IMR-90 (cell line): ENCODE measurements at places on chromosomes 7 and 10.

DNA sequence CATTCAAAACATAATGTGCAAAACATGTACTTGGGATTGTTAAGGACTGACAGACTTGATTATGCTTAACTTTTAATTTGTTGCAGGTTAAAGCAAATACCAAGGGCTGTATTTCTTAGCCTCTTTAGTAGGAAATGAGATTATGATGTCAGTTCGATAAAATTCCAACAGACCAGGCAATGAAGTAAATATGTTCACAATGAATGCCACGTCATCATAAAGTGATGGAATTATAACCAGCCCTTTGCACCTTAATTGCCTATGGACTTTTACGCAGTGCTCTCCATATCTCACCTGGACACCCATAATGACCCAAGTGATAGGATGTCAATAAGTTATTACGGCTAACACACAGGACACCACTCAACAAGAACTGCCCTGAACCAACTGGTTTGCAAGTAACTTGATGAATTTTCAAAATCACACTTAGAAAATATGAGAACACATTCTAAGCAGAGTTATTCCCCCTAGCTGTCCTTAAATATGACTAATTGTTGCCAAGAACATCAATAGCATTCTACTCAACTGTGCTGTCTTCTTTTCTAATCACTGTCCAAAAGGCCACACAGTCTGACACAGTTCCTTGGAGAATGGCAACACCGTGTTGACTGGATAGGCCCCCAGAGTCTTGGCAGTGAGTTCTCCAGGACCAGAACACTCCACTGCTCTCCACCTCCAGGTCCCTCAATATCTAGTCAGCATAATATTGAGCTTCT lies 115.0 kb downstream of the CHCHD3 start:
- no peak overlapping the region for H3K27ac ChIP-seq
- H3K4me1 ChIP-seq: no peaks in the 10 kb centered on the region
- H3K27me3 ChIP-seq: no peaks in the 10 kb centered on the region
- DNase-seq: peak; percentile 13
- H3K4me3 ChIP-seq: no peak overlapping the region
- no peaks in the 10 kb centered on the region for H3K36me3 ChIP-seq

- no peak overlapping the region for H3K27ac ChIP-seq
- H3K4me1 ChIP-seq: peaks cover 6% of the 10 kb centered on the region
- no peaks in the 10 kb centered on the region for H3K27me3 ChIP-seq
- DNase-seq: no peak
- no peak overlapping the region for H3K4me3 ChIP-seq
- H3K36me3 ChIP-seq: no peaks in the 10 kb centered on the region
Observed at GRCh38 chr7:46202379-46202778, 281.3 kb upstream of the IGFBP3 start.

GRCh38 chr7:37448011-37448635 lies 541 bp downstream of the ELMO1 start:
- H3K27ac ChIP-seq: no peak overlapping the region
- H3K4me3 ChIP-seq: no peak overlapping the region; the same call in 1 of the 2 replicates
- H3K4me1 ChIP-seq: no peaks in the 10 kb centered on the region
- peaks cover 4% of the 10 kb centered on the region; the same call in 1 of the 2 replicates for H3K27me3 ChIP-seq
- DNase-seq: no peak
- no peaks in the 10 kb centered on the region for H3K36me3 ChIP-seq

- no peaks in the 10 kb centered on the region for H3K4me1 ChIP-seq
- no peak for DNase-seq
- H3K4me3 ChIP-seq: no peak overlapping the region
- no peak overlapping the region for H3K27ac ChIP-seq
- H3K27me3 ChIP-seq: no peaks in the 10 kb centered on the region
- no peaks in the 10 kb centered on the region for H3K36me3 ChIP-seq
Observed at GRCh38 chr10:123471811-123472210, 194.3 kb upstream of the GPR26 start.

DNA sequence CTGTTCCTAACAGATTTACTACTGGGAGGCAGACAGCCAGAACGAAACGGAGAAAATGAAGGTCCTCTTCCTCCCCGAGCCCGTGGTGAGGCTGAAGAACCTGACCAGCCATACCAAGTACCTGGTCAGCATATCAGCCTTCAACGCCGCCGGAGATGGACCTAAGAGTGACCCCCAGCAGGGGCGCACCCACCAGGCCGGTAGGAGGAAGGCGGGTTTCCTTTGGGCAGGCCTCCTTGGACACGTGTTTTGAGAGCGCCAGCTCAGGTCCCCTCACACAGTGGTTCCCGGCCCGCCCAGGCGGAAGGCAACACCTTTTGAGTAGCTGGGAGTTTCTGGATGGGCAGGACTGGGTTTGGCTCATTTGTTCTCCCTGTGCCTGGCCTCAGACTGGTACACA lies 474.0 kb upstream of the FOXK1 start:
- no peak for DNase-seq
- no peak overlapping the region for H3K4me3 ChIP-seq
- no peak overlapping the region for H3K27ac ChIP-seq
- no peaks in the 10 kb centered on the region for H3K36me3 ChIP-seq
- H3K27me3 ChIP-seq: no peaks in the 10 kb centered on the region

GRCh38 chr10:42782446-42783180 lies at the start of gene BMS1:
Gene BMS1 (plus strand): TSS chr10:42782795. CDS start chr10:42784395, 1,600 bp downstream.
- H3K4me1 ChIP-seq: no peaks in the 10 kb centered on the region
- H3K4me3 ChIP-seq: peak within 1 kb of the TSS; percentile 70
- peak; percentile 94 for DNase-seq
- H3K27ac ChIP-seq: peak within 1 kb of the TSS; percentile 91
- peaks cover 13% of the 10 kb centered on the region for H3K36me3 ChIP-seq

DNA sequence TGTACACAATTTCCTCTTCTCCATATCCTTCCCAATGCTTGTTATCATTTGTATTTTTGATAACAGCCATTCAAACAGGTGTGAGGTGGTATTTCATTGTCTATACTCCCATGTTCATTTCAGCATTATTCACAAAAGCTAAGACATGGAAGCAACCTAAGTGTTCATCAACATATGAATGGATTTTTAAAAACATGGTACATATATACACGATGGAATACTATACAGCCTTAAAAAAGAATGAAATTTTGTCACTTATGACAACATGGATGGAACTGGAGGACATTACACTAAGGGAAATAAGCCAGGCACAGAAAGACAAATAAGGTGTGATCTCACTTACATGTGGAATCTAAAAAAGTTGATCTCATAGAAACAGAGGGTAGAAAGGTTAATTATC lies 109.3 kb downstream of the SEMA3C start:
- no peak for DNase-seq
- H3K4me1 ChIP-seq: no peaks in the 10 kb centered on the region
- no peaks in the 10 kb centered on the region for H3K27me3 ChIP-seq
- H3K27ac ChIP-seq: no peak overlapping the region
- H3K4me3 ChIP-seq: no peak overlapping the region

DNA sequence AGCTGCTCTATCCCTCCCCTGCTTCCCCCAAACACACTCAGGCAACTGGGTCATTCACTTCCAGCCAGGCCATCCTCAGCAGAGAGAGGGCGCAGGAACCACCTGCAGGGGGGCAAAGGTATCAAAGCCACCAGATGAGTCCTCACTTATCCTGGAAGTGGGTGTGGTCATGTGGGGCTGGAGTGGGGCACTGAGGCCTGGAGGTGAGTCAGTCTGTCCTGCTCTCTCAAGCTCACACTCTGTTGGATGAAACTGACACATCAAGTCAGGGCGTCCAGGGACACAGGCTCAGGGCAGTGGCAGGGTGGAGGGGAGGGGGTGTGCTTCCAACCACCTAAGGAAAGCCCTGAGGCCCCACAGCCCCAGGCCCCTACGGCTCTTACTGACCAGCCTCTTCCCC lies 8.0 kb upstream of the ELFN1 start:
- DNase-seq: no peak
- H3K4me1 ChIP-seq: peaks cover 2% of the 10 kb centered on the region; the same call in 1 of the 2 replicates
- H3K27me3 ChIP-seq: peaks cover 50% of the 10 kb centered on the region
- H3K4me3 ChIP-seq: no peak overlapping the region
- no peaks in the 10 kb centered on the region for H3K36me3 ChIP-seq

- no peak for DNase-seq
- H3K4me3 ChIP-seq: no peak overlapping the region
- no peak overlapping the region for H3K27ac ChIP-seq
- no peaks in the 10 kb centered on the region for H3K36me3 ChIP-seq
- no peaks in the 10 kb centered on the region for H3K27me3 ChIP-seq
Observed at GRCh38 chr7:51261950-51262795, 54.4 kb downstream of the COBL start.

DNA sequence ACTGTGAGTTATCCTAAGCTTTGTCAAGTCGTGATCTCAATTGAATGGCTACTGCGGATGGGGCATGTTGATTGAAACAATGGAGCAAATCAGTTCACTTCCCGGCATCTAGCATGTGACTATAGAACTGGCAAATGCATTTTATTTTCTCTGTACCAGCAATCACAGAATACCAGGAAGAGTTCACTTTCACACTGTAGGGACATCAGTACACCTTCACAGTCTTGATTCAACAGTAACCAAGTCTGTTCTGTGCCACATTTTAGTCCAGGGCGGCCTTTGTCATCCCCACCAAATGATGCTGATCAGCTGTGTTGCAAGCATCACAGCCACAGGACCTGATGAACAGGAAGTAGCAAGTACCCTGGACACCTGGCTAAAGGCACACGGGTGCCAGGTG lies 32.1 kb upstream of the JAKMIP3 start:
- H3K4me3 ChIP-seq: no peak overlapping the region
- peaks cover 70% of the 10 kb centered on the region for H3K27me3 ChIP-seq
- H3K36me3 ChIP-seq: no peaks in the 10 kb centered on the region
- DNase-seq: no peak
- H3K27ac ChIP-seq: no peak overlapping the region
- H3K4me1 ChIP-seq: no peaks in the 10 kb centered on the region

GRCh38 chr10:77160679-77161078 lies 476.9 kb downstream of the KCNMA1 start:
- H3K27ac ChIP-seq: 0 out of 2 replicates have a peak overlapping the region, but pooled peaks have one; percentile 11
- peak; percentile 97 for DNase-seq

DNA sequence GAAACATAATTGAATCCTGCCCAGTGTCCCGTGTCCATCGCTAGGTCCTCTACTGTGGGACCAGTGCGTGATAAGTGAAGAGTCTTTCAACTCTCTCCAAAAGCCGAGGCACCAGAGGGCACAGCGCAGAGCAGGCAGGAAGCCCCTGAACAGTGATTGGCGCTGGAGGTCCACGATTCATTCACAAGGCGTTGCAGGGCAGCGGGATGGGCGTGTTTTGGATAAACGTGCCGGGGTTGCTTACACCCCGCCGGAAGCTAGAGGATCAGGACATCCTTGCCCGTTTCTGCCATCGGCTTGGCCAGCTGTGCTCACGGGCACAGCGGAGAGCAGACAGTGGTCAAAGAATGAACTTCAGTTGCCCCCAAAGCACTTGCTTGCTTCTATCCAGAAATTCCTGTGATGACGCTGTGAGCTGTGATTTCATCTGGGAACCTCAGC lies 86.0 kb upstream of the PFKP start:
- H3K4me3 ChIP-seq: no peak overlapping the region
- no peaks in the 10 kb centered on the region for H3K36me3 ChIP-seq
- peak overlapping the region; percentile 36; the same call in 1 of the 2 replicates for H3K27ac ChIP-seq
- peaks cover 10% of the 10 kb centered on the region for H3K4me1 ChIP-seq
- DNase-seq: no peak
- H3K27me3 ChIP-seq: no peaks in the 10 kb centered on the region

GRCh38 chr7:52473756-52474155 lies 561.7 kb upstream of the POM121L12 start:
- no peaks in the 10 kb centered on the region for H3K36me3 ChIP-seq
- no peaks in the 10 kb centered on the region for H3K27me3 ChIP-seq
- no peaks in the 10 kb centered on the region for H3K4me1 ChIP-seq
- H3K4me3 ChIP-seq: no peak overlapping the region

- H3K4me3 ChIP-seq: no peak overlapping the region
- no peaks in the 10 kb centered on the region for H3K36me3 ChIP-seq
- peak; percentile 42 for DNase-seq
- no peak overlapping the region for H3K27ac ChIP-seq
Observed at GRCh38 chr10:29377333-29377961, 88.6 kb downstream of the LYZL1 start.

DNA sequence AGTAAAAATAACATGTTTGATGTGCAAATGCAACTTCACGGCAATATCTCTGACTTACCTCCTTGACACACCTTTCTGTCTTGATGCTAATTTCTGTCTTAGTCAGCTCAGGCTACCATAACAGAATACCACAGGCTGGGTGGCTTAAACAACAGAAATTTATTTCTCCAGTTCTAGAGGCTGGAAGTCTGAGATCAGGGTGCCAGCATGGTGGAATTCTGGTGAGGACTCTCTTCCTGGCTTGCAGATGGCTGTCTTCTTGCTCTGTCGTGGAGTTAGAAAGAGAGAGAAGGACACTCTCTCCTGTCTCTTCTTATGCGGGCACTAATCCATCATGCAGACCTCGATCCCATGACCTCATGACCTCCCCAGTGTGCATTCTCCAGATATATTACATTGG lies 134.9 kb downstream of the VTI1A start:
- peaks cover 2% of the 10 kb centered on the region for H3K4me1 ChIP-seq
- DNase-seq: no peak
- no peak overlapping the region for H3K4me3 ChIP-seq
- peaks cover 1% of the 10 kb centered on the region; the same call in 1 of the 2 replicates for H3K36me3 ChIP-seq

GRCh38 chr7:157037028-157037427 lies 26.6 kb upstream of the MNX1 start:
- no peak overlapping the region for H3K27ac ChIP-seq
- DNase-seq: no peak
- no peaks in the 10 kb centered on the region for H3K4me1 ChIP-seq
- H3K27me3 ChIP-seq: peaks cover 17% of the 10 kb centered on the region
- H3K36me3 ChIP-seq: no peaks in the 10 kb centered on the region

DNA sequence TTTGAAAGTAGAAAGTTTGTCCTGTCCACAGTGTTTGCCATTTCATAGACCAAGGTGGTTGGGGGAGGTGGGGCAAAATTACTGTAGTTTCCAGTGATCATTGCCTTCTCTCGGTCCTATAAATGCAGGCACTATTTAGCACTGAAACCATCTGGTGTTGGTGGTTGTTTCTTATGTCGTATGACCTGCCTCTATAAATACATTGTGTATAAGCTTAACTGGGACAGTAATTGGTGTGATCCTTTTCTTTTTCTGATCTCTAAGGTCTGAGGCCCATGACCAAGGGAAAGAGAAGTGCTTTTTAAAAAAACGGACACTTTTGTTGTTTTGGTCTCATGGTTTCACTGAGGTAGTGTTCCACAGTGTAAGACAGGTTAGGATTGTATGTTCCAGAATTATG lies 63.1 kb downstream of the AUTS2 start:
- no peaks in the 10 kb centered on the region for H3K4me1 ChIP-seq
- H3K27ac ChIP-seq: no peak overlapping the region
- no peak overlapping the region for H3K4me3 ChIP-seq
- no peaks in the 10 kb centered on the region for H3K27me3 ChIP-seq
- DNase-seq: no peak

GRCh38 chr7:44914992-44915607 lies 29.8 kb upstream of the PURB start:
- no peak overlapping the region for H3K27ac ChIP-seq
- H3K4me1 ChIP-seq: peaks cover 2% of the 10 kb centered on the region
- no peak overlapping the region for H3K4me3 ChIP-seq
